ENCODE measurements at places on chromosomes 7 and 10. TPM values are rescaled to one million over a fixed set of nuclear protein-coding genes. Genes with fewer than 3 reads are reported as not detected.
A peak's percentile ranks its signal among the peaks of the same experiment; 100 is the strongest.

DNA sequence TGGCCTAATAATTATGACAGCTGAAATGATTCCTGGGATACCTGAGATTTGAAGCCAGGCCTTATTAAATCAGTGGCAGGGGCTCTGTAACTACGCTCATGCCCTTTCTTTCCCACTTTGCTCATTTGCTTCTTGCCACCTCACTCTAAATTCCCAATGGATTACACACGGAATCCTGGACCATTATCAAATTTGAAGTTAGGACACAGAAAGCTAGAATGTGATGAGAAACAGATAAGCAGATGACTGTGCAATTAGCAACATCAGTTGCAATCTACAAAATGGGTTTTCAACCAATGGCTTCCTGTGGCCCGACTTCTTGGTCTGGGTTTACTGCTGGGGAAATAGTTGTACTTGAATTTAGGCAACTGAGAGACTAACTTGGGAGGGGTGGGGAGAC is 374.3 kb downstream of the INHBA start:
- no peak overlapping the region for H3K27ac ChIP-seq
- no peak for DNase-seq
- no peak overlapping the region for H3K4me3 ChIP-seq
- H3K27me3 ChIP-seq = no peaks in the 10 kb centered on the region
- H3K4me1 ChIP-seq = no peaks in the 10 kb centered on the region

GRCh38 chr7:5424749-5425506 is 1.3 kb upstream of the TNRC18 start:
- DNase-seq = peak; percentile 72
- H3K36me3 ChIP-seq = no peaks in the 10 kb centered on the region
- H3K27me3 ChIP-seq = no peaks in the 10 kb centered on the region
- H3K27ac ChIP-seq = peak overlapping the region; percentile 99

DNA sequence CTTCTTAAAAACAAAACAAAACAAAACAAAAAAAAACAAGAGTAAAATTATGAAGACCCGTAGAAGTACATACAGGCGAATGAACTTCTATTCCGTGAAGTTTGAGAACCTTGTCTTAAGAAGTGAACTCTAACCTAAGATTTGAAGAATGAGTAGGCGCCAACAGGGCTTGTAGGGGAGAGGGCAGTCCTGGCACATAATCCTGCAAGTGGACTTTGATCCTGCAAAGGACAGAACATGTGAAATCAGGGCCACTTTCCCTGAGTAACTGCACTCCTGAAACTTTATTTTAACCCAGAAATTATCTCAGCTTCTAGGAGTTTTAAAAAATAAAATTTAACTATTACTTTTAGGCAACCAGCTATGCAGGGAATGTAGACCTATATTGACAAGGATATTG is 62.0 kb downstream of the GNAT3 start:
- no peak for DNase-seq
- no peaks in the 10 kb centered on the region for H3K27me3 ChIP-seq
- no peak overlapping the region for H3K27ac ChIP-seq

DNA sequence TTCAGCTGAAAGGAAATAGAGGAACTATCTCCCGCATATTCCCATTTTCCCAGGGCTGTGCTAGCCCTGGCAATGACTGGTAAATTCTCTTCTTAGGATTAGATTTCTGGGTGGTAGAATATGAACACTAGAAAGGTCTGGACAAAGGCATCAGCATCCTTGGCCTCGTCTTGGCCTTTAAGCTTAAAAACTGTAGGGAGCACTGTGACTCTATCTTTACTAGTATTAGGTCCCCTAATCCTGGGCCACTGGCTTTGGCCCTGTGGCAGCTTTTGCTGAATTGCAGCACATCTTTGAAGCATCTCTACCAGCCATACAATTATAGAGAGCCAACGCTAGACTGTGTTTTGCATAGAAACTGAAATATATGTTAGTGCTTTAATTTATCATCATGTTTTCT is 41.5 kb upstream of the EBLN1 start:
- no peak for DNase-seq
- H3K27ac ChIP-seq = no peak overlapping the region
- peaks cover 14% of the 10 kb centered on the region for H3K27me3 ChIP-seq
- no peaks in the 10 kb centered on the region for H3K36me3 ChIP-seq
- H3K4me1 ChIP-seq = no peaks in the 10 kb centered on the region

PLXNA4 gene
- total RNA-seq = 4.3 TPM
